ENCODE measurements at places on chromosomes 13 and 19.

DNA sequence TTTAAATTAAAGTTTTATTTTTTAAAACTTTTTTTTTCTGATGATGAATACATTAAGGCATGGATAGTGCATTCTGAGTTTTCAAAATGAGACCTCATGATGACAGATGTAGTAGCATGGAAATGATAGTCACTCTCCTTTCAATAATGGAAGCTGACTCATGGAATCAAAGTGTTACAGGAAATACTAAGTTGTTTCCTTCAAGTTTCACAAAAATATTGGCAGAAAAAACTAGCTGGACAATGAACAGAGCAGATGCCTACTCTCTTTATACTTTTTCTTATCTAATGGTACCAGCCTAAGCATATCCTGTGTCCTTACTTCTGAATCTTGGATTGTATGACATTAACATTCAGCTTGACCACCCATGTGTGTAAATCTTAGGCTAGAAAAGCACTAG lies 1337.3 kb downstream of the PCDH9 start:
- DNase-seq, result no peak

DNA sequence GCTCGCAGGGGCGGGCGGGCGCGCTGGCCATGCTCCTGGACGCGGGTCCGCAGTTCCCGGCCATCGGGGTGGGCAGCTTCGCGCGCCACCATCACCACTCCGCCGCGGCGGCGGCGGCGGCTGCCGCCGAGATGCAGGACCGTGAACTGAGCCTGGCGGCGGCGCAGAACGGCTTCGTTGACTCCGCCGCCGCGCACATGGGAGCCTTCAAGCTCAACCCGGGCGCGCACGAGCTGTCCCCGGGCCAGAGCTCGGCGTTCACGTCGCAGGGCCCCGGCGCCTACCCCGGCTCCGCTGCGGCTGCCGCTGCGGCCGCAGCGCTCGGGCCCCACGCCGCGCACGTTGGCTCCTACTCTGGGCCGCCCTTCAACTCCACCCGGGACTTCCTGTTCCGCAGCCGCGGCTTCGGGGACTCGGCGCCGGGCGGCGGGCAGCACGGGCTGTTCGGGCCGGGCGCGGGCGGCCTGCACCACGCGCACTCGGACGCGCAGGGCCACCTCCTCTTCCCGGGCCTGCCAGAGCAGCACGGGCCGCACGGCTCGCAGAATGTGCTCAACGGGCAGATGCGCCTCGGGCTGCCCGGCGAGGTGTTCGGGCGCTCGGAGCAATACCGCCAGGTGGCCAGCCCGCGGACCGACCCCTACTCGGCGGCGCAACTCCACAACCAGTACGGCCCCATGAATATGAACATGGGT lies 599 bp downstream of the ZIC2 start:
- peak; percentile 55 for DNase-seq

DNA sequence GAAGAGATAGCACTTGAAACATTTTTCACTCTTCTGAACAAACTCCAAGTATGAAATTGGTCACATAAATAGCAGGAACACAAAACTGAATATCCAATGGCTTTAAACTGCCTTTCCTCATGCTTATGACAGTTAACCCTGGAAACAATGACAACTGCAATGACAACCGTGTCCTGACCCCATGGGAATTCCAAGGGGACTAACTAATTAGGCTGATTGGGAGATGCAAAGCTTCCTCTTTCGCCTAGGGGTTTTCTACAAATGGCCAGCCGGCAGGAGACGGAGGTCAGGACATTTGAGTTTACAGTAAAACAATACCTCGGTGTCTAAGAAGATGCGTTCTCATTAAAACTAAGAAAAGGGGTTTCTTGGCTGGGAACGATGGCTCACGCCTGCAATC lies 53.0 kb upstream of the URAD start:
- no peak for DNase-seq

DNA sequence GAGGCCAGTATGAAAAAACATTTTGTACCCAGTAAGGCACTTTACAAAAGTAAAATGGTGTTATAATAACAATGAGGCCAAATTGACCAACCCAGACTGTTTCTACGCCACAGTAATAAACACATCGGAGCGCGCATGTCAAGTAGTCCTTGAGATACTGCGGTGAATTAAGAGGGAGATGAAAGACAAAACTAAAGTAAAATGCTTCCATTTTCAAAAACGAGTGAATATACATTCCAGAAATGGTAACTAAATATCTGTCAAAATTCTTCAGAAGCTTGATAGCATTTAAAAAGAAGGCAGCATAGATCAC lies 19.0 kb downstream of the N4BP2L1 start:
- DNase-seq, result no peak

GRCh38 chr13:107028751-107029150 lies 460.8 kb upstream of the ARGLU1 start:
- DNase-seq, result no peak
